ENCODE measurements at places on chromosomes 12 and 14. TPM values are rescaled to one million over a fixed set of nuclear protein-coding genes. Genes with fewer than 3 reads are reported as not detected.

DNA sequence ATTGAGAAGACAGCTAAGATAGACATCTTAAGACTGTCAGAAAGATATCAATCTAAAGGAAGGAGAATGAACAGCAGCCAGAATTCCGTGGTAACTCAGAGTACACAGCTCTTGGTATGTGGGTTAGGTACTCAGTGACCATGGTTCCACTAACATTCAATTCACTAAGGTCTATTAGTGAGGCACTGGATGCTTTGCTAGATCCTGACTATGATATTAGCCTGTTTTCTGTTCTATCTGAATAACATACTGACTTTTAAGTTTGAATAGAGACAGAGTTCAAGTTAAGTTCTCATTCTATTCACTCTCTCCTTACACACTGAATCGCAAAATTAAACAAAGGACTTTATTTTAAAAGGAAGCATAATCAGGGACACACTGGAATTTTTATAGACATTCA, 106.4 kb downstream of the PRKD1 start:
- no peak for DNase-seq

GRCh38 chr14:78103271-78103670, 66.9 kb upstream of the NRXN3 start:
- no peak for DNase-seq

DNA sequence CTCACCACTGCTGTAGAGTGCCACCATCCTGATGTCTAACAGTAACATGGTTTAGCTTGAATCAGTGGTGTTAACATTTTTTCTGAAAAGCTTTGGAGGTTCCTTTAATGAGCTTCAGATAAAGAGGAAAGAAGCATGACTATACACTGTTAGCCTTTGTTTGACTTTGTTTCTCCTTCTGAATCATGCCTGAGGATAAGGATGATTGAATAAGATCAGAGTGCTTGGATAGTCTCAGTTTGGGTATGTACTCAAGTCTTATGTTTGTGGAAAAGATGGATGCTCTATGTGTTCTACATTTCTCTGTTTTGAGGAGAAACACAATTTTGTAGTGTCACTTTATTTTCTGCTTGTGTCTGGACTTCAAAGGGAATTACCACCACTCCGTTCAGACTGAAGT, 42.0 kb downstream of the GPATCH2L start:
- DNase-seq: no peak

The OLR1 gene
- total RNA-seq: 96.1 TPM

The PTCSC3 gene
- total RNA-seq: 2.8 TPM

Measured in upper lobe of right lung (tissue), 1 donor.